Naive thymus-derived CD4-positive, alpha-beta T cell (primary cell): ENCODE measurements at places on chromosomes 5 and 9. TPM values are rescaled to one million over a fixed set of nuclear protein-coding genes. Genes with fewer than 3 reads are reported as not detected.

Gene KCNN2
- total RNA-seq, result not detected

DNA sequence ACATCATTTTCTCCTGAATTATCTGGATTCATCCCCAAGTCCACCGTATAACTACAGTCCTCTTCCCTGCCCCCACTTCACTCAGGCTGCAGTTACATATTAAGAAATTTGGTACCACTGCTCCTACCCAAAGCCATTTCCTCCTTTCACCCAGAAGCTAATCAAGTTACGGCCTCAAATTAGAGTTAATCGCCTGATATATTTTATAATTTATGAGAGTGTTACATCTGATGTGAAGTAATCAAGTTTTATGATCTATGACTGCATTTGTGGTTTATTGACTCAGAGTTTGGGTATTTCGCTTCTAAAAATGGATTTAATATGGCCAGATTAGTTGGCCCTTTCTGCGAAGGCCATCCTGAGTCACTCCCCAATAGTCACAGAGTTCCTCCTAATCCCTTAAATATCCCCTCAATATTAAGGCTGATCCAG is 223.6 kb upstream of the KIF2A start:
- no peaks in the 10 kb centered on the region for H3K4me1 ChIP-seq
- DNase-seq, result no peak
- H3K4me3 ChIP-seq, result no peak overlapping the region
- no peaks in the 10 kb centered on the region for H3K36me3 ChIP-seq
- H3K27me3 ChIP-seq, result no peaks in the 10 kb centered on the region
- H3K27ac ChIP-seq, result no peak overlapping the region

DNA sequence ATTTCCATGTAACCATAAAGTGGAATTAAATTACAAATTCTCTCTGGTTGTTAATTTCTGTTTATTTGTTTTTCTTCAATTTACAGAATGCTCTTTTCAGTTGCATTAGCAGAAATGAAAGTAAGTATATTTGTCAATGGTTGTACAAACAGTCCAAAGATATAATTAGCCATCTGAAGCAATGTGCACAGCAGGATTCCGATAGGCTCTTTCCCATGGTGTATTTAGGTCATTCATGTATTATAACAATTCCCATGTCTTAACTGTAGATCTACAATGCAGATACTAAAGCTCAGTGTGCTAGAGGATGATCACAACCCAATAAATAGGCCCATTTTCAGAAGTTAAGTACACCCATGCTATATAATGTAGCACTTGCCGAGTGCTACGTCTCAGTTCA is 43.8 kb downstream of the RECK start:
- H3K27ac ChIP-seq, result no peak overlapping the region
- no peaks in the 10 kb centered on the region for H3K27me3 ChIP-seq
- H3K4me3 ChIP-seq, result no peak overlapping the region
- no peaks in the 10 kb centered on the region for H3K4me1 ChIP-seq
- no peaks in the 10 kb centered on the region for H3K36me3 ChIP-seq
- no peak for DNase-seq

Gene CTNNAL1
- 2.5 TPM for total RNA-seq

GRCh38 chr9:8384091-8384490 is 584.5 kb upstream of the DMAC1 start:
- no peaks in the 10 kb centered on the region for H3K27me3 ChIP-seq
- no peak overlapping the region for H3K27ac ChIP-seq
- H3K4me1 ChIP-seq, result no peaks in the 10 kb centered on the region
- no peaks in the 10 kb centered on the region for H3K36me3 ChIP-seq
